ENCODE measurements at places on chromosomes 4 and X.

DNA sequence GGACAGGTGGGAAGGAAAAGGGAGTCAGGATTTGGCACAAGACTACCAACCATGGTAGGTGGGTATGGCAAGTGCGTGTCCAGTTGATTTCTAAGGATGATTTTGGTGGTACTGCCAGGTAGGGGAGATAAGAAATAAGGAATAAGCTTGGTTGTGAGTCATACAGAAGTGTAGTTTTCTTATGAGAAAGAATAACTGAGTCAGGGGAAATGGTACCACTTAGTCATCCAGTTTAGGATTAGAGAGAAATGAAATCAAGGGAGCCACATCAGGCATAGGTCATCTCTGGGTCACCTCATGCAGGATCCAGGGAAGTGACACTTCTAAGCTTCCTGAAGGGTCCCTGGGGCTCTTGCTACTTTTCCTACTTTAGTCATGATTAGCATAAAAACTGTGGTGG, 107.1 kb upstream of the C1GALT1C1 start:
- no peak for DNase-seq

- no peak for DNase-seq
These were observed 125.4 kb upstream of the SPOCK3 start for GRCh38 chr4:167359711-167360110.

GRCh38 chr4:87566276-87566675, 37.1 kb upstream of the SPARCL1 start:
- DNase-seq = no peak

- no peak for DNase-seq
These were observed 9.4 kb downstream of the MGST2 start for GRCh38 chr4:139674875-139675550.

- no peak for DNase-seq
These were observed 22.6 kb downstream of the ZNF280C start for GRCh38 chrX:130246084-130246483.

DNA sequence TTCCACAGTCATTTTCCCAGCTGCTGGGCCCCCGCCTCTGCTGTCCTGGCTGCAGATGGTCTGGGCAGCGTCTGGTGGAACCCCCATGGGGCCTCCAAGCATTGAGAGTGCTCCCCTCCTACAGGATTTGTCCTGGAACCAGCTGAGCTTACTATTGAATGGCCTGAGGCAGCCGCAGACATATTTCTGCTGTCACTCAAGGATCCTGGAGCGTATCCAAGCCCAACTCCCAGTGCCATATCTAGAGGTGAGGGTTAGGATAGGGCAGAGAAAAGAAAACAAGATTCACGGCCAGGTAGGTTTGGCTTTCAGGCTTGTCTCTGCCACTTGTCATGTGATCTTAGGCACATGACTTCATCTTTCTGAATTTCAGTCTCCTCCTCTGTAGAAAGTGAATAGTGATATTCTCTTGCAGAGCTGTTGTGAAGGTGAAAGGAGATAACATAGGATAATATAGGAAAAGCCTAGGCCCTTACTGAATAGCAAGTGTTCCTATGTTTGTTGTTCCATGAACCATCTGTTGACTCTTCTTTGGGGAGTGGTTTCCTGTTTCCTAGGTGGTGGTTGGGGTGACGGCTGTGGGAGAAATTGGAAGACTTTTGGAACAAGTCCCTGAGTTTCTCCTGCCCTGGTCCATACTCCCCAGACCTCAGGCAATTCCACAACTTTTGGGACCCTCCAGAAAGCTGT, 52.3 kb downstream of the SEPSECS start:
- no peak for DNase-seq

DNA sequence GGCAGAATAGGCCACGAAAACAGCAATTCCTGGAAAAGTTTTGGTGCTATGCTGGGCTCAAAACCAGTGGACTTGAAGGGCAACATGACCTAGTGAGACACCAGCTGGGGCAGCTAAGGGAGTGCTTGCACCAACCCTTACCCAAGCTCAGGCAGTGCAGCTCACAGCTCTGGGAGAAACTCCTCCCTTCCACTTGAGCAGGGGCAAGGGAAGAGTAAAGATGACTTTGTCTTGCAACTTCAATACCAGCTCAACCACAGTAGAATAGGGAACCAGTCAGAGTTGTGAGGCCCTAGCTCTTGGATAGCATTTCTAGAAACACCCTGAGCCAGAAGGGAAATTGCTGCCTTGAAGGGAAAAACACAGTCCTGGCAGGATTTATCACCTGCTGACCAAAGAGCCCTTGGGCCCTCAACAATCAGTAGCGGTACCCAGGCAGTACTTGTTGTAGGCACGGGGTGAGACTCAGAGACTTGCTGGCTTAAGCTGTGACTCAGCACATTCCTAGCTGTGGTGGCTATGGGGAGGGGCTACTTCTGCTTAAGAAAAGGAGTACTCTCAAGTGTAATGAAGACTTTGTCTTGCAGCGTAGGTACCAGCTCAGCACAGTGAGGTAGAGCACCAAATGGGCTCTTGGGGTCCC, 19.7 kb upstream of the ABCG2 start:
- DNase-seq = peak; percentile 61

DNA sequence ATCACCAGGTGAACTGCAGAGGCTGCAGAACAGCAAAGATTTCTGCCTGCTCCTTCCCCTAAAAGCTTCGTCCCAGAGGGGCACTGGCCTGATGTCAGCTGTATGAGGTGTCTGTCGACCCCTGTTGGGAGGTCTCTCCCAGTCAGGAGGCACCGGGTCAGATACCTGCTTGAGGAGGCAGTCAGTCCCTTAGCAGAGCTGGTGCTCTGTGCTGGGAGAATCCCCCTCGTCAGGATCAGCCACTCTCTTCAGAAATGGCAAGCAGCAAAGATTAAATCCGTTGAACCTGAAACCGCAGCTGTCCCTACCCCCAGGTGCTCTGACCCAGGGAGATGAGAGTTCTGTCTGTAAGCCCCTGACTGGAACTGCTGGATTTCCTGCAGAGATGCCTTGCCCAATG, 1166.3 kb upstream of the ADGRL3 start:
- no peak for DNase-seq

DNA sequence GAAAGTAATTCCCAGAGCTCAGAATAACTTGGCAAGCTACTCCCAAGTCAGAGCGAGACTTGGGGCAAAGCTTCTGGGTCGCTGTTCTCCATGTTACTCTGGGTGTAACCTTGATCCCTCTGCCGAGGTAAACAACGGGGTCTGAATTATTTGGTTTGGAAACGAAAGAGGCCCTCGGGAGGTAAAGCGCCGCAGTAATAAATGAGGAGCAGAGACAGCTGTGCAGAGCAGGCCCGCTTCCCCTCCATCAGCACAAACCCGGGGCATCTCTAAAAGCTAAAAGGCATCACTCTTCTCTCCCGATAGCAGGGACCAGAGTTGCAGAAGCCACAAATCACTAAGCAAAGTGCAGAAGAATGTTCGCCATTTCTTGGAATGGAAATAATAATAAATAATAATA, 561.5 kb downstream of the BCOR start:
- no peak for DNase-seq

GRCh38 chr4:152022543-152022942, 261.7 kb upstream of the GATB start:
- no peak for DNase-seq

GRCh38 chr4:11640584-11640983, 211.9 kb upstream of the HS3ST1 start:
- DNase-seq = no peak

DNA sequence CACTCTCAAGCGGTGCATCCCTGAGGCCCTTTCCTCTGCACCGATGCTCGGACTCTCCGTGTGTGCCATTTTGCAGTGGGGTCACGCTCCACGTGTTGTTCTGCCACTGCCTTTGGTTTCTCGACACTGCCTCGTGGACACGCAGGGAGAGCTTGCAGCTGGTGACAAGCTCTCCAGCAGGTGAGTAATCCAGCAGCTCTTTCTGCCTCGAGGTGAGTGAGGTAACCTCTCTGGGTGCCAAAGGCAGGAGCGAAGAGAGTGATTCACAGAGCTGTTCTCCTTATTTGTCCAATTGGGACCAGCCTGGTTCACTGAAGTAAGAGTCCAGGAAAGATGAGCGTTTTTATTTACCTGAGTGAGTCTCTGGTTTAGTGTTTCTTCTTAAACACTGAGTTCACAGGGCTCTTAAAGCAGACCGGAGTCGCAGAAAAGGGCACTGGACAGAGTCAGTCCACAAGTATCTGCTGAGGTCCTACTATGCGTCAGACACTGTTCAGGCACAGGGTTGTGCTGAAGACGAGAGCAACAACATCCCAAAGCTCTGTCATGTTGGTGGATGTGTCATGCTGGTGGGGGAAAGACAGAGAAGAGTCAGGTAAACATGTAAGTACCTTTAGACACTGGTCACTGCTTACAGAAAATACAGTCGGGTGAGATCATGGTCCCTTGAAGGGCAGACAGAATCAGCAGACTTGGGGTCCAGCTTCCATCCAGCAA, 61.8 kb downstream of the FHDC1 start:
- DNase-seq = no peak

- DNase-seq = no peak
These were observed 905 bp downstream of the NSUN7 start for GRCh38 chr4:40750461-40751258.

- DNase-seq = no peak
These were observed 12.3 kb downstream of the AASDH start for GRCh38 chr4:56374956-56375355.

- no peak for DNase-seq
These were observed 114.4 kb downstream of the UBE2NL start for GRCh38 chrX:143998261-143998660.

GRCh38 chr4:170853422-170854021, 763.8 kb upstream of the AADAT start:
- DNase-seq = peak; percentile 1

DNA sequence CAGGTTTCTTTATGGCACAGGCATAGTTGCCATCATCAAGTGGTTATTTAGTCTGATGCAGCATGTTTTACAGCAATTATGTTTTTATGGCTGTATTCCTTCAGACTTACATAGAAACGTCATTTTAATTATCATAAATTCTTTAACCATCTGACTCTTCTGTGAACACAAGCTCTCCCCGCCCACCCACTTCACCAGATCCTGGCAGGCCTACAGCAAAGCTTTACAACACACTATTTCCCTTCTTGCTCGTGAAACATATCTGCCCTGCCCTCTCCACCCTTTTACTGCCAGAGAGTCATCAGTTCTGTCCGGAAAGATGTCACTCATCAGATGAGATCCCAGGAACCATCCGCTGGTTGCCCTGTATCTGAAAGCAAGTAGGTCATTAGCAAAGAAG, 120.5 kb downstream of the HS6ST2 start:
- DNase-seq = no peak

GRCh38 chrX:122586831-122587230, 597.2 kb upstream of the GRIA3 start:
- DNase-seq = no peak

DNA sequence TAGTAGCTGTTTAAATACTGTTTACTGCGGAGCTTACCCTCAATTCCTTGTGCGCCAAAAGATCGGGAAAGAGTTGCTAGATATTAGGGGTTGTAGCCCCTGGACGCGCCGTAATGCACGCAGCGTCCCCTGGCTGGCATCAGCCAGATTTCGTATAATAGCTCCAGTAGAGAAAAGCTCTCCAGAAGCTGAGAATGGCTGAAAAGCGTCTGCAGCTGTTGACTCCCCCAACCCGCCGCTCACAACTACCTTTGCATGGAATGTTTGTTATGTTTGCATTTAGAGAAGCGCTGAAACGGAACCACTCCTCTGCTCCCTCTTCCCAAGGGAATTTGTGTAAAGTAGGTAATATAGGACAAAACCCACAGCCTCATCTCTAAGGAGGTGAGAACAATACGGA, 3.7 kb downstream of the DOCK11 start:
- no peak for DNase-seq

DNA sequence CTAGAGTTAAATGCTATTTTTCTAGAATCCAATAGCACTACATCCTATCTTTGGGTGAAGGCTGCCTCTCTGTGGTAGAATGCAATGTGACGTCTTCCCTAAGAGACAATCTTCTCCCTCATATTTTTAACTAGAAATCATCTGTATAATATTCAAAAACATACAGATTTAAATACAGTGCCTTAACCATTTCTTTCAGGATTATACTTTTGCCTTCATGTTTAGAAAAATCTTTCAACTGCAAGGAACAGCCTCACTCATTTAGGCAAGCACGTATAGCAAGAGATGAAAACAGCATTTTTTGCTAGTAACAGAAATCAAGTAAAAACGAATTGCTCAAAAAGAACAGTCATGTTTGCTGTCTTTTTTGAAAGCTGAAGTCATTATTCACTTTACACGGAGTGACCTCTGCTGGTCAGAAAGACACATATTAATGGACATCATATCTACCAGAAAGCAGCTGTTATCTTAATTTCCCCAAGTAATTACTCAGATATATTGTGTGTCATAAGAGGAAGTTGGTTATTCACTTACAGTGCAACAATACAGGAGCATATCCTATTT, 422.3 kb downstream of the STPG2 start:
- DNase-seq = no peak

GRCh38 chr4:126268106-126268505, 953.4 kb downstream of the FAT4 start:
- peak; percentile 41 for DNase-seq

GRCh38 chr4:20992002-20992401, 291.7 kb downstream of the PACRGL start:
- no peak for DNase-seq

DNA sequence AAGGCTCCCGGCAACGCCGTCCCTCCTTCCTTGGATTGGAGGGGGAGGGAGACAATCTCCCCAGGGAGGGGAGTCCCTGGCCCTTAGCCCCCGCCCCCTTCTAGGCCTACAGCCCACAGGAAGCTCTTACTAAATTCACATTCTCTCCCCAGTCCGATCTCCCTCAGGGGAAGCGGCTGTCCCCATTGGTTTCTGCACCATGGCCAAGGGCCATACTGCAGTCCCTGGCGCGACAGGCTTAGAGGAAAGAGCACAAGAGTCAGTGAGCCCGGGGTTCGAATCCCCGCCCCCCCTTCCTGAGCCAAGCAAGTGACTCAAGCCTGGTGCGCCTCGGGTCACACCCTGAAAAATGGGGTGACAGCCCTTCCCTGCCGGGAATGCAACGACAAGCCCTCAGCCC, 1.1 kb downstream of the ABLIM2 start:
- no peak for DNase-seq

GRCh38 chrX:39226251-39226650, 425.0 kb downstream of the MID1IP1 start:
- DNase-seq = no peak

GRCh38 chrX:39204945-39205344, 403.7 kb downstream of the MID1IP1 start:
- DNase-seq = no peak

DNA sequence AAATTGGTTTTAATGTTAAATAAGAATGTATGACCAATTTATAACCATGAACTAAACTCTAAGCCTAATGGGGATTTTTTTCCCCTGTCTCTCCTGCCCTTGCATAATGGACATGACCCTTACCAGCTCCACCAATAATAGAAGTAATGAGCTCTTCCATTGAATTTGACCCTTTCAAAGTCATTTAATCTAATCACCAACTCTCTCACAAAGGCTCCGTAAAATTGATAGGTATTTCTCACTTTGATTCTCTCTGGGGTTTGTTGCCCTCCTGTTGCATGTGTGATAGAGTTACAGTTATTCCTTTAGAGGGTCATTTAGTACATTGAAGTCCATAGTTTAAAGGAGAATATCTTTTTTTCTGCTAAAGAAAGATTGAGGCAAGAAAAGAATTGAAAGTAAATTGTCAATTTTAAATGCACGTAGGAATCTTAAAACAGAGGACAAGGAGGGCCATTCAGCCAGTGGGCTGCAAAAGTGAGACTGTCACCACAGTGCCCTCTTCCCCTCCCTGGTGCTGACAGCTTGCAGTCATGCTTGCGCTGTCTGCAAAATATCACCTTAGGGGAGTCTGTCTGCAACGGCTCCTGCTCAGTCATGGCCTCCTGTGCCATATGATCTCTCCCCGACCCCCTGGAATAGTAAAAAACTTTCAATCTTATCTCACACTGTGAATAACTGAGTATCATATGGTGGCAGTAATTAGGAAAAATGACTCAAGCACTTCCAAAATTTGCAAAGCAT, 307.5 kb upstream of the GNPDA2 start:
- DNase-seq = no peak
